ENCODE measurements at places on chromosomes 4 and X.

DNA sequence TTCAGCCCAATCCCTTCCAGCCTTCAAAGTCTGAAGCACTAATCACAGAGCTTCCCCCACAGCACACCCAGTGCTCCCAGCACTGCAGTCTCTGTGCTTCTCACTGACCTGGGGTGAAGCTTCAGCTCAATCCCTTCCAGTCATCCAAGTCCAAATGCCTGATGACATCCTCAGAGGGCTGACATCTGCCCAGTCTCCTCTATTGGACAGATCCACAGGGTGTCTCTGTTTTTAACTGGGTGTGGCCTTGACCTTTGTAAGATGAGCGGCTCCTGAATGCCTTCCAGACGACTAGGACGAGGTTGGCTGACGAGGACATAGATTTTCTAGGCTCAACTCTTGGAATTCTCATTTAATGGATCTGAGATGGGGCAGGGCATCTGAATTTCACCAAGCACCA is 7.6 kb upstream of the SLC2A9 start:
- no peak for DNase-seq

- DNase-seq: no peak
Measured at GRCh38 chrX:45424326-45424725, 223.7 kb upstream of the DIPK2B start.

DNA sequence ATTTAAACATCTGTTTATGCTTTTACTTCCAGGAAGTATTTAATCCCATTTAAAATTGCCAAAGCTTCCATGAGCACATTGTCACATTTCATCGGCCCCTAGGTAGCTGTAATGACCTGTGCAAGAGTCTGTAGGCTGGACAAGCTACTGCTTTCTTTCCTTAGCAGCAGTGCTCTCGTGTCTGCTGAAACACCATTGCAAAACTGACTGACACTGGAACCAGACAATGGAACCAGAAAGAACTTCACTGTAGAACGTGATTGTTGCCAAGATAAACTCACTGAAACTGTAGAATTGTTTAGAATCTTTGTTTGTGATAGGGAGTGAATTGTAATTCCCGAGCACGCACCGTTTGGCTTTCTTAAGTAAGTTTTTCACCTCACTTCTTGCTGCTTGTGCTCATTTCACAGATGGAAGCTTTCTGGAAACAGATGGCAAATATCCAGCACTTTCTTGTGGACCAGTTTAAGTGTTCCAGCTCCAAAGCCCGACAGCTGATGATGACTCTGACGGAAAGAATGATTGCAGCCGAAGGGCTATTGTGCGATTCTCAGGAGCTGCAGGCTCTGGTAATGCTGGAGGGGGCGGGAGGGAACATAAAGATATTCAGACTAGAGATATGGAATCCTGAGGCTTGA is 36.9 kb downstream of the EVC start:
- no peak for DNase-seq

- no peak for DNase-seq
Measured at GRCh38 chr4:53686521-53686920, 95.2 kb upstream of the LNX1 start.

DNA sequence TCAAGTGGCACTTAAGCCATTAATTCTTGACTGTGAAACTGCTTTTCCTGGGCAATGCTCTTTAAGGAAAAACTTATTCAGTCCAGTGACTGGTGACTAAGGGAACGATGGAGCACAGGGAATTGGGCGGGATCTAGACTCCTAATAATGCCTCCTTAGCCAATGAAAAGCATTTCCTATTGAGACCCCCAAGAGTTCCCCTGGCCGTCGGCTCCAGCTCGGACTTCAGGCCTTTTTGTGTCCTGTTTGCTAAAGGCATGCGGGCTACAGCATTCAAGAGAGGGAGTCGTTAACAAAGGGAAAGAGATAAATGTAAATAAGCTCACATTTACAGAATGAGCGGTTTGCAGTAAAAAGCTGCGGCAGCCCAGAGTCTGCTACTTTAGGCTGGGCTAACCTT is at the start of gene LPAR4:
Gene LPAR4 (plus strand): TSS at position 232 of the 400 bp plus-strand sequence. CDS start 7,150 bp downstream, outside the sequence.
- no peak for DNase-seq

GRCh38 chrX:139203651-139204570 is 326.6 kb upstream of the F9 start:
- DNase-seq: no peak

GRCh38 chr4:37188100-37188499 is 56.4 kb upstream of the NWD2 start:
- no peak for DNase-seq

DNA sequence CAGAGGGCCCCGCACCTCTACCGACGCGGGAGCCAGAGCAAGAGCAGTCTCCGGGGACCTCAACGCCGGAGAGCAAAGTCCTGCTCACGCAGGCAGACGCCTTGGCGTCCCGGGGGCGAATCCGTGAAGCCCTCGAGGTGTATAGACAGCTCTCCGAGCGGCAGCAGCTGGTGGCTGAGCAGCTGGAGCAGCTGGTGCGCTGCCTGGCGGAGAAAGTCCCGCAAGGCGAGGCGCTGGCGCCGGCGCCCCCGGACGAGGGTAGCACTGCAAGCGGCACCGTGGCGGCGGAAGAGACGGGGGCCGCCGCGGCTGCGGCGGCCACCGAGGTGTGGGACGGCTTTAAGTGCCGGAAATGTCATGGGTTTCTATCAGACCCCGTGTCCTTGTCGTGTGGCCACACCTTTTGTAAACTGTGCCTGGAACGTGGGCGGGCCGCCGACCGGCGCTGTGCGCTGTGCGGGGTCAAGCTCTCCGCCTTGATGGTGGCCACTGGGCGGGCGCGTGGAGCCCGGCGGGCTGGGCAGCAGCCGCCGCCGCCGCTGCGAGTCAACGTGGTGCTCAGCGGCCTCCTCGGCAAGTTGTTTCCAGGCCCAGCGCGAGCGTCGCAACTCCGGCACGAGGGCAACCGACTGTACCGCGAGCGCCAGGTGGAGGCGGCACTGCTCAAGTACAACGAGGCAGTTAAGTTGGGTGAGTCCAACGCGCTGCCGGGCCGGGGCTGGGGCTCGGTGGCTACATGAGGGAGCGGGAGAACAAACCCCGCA is 672 bp downstream of the LONRF3 start:
- peak; percentile 0 for DNase-seq
